ENCODE measurements at places on chromosomes 11 and 22.

DNA sequence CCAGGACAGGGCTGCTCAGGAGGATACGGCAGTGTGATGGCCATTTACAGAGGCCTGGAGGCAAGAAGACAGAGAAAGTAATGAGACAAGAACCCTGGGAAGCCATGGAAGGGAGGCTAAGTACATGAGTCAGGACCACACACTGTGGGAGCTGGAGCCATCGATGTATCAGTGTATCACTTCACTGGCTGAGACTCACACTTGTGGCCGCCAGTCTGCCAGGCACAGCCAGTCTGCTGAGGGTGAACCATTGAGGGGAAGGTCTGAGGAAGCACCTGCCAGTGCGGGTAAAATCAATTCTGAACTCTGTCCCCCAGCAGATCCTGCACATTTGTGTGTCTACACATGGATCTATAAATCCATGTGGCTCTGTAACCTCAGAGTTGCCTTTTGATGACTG, 195.6 kb downstream of the GRIK4 start:
- DNase-seq, result no peak

- no peak for DNase-seq
These were observed 11.1 kb upstream of the OSM start for GRCh38 chr22:30277547-30278344.

- DNase-seq, result no peak
These were observed 7.3 kb upstream of the GTSE1 start for GRCh38 chr22:46289244-46289891.

DNA sequence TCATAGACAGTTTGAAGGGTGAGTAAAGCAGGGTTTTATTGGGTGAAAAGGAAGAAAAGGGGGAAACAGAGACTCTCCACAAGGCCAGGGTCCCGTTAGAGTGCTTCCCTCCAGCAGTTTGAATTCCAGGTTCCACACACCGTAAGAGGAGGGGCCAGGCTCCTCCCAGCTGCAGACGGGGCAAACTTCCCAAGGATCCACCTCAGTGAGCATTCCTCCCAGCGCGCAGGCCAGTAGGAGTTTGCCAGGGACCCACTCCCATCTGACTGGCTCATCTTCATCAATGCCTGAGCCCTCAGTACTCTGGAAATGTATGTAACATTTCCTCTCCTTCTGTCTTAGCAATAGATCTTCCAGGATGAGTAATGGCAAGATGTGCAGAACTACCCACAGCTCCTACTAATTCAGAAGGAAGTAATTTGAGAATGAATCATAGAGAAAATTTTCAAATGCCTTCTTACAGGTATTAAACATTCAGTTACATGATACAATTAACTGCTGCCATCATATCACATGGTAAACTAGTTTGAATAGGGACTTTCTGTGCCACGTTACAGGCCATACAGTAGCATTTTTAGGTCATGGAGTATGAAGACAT, 34.0 kb upstream of the TRPC6 start:
- no peak for DNase-seq

- no peak for DNase-seq
These were observed at the start of gene TSPO for GRCh38 chr22:43151251-43152002. TSS of gene TSPO (plus strand) at chr22:43151559. CDS start at chr22:43159239, 7,680 bp downstream.

- DNase-seq, result peak; percentile 40
These were observed 14.4 kb downstream of the KCNJ5 start for GRCh38 chr11:128905345-128906184.

DNA sequence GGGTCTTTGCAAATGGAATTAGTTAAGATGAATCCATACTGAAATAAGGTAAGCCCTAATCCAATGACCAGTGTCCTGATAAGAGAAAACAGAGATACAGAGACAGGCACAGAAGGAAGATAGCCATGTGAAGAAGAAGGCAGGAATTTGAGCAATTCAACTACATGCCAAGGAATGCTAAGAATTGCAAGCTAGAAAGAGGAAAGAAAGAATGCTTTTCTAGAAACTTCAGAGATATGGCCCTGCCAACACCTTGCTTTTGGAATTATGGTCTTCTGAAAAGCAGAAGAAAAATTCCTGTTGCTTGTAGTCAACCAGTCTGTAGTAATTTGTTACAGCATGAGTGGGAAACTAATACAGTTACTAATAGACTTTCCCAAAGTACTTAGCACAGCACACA, 111.3 kb downstream of the SLC17A6 start:
- DNase-seq, result no peak

GRCh38 chr11:87295237-87295636, 257.5 kb downstream of the TMEM135 start:
- no peak for DNase-seq

GRCh38 chr11:71125150-71125549, 127.2 kb downstream of the SHANK2 start:
- DNase-seq, result no peak

DNA sequence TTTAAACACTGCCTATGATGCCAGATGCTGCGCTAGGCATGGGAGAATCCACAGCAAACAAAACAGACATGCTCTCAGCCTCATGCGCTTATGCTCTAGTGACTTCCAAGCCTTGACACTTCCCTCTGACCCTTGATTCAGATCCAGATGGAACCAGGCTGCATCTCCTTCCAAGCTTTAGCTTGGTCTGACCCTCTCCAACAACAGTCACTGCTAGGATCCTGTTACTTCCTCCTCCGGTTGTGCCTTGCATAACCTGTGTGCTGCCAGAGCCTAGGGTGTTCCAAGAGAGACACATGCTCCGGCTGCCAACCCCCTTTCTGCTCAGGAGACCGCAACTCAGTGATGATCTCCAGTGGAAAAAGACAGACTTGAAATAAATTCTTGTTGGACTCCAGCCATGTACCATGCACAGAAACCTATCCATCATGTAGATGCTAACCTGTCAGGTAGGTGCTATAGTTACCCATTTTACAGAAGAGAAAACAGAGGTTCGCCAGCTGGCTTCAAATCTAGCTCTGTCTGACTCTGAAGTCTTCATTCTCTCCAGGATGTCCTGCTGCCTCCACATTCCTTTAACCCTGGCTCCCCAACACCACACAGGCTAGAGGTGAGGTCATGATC, 136.3 kb upstream of the TEAD1 start:
- DNase-seq, result no peak

DNA sequence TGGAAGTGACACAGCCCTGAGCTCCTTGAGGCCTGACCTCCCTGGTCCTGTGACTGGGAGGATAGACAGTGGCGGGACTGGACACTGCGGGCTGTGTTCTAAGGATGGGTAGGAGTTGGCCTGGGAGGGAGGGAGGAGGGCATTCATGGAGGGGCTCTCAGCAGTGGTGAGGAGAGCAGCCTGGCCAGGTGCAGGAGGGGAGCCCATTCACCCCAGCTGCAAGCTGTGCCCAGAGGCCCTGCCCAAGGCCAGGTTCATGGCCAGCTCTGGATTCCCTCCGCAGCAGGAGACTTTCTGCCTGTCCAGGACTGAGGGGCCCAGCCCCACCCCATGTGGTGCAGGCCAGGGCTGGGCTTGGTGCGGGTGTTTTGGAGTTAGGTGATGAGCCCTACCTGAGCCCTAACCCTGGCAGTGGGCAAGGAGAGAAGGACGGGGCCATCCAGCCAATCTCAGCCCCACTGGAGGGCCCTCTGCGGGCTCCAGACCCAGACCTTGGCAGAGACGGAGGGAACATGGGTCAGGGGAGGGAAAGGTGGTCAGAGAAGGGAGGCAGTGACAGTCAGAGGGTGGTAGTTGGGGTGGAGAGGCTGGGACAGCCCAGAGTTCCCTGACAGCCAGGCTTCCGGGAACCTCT, 26.8 kb downstream of the CACNA1I start:
- DNase-seq, result no peak

DNA sequence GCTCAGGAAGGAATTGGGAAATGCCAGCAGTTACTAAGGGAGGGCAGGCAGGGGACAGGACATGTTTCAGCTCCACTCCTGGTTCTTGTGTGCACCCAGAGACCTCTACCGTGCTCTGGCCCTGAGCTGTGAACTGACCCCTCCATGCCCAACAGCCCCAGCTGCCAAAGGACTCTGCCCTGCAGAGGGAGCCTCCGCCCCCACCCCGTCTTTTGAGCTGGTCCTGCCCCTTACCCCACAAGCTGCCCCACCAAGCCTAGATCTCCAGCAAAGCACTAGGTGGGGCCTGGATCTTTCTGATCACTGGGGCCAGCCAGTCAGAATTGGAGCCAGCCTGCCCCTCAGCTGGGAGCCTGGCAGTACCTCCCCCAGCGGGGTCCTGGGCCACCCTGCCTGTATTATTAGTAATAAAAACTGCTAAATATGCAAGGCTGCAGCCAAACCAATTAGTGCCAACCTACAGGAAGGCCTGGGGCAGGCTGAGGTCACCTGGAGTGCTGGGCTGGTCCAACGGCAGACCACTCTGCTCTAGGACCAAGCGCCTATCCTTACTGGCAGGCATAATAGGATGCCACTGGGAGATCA, 23.9 kb upstream of the DRICH1 start:
- DNase-seq, result no peak

DNA sequence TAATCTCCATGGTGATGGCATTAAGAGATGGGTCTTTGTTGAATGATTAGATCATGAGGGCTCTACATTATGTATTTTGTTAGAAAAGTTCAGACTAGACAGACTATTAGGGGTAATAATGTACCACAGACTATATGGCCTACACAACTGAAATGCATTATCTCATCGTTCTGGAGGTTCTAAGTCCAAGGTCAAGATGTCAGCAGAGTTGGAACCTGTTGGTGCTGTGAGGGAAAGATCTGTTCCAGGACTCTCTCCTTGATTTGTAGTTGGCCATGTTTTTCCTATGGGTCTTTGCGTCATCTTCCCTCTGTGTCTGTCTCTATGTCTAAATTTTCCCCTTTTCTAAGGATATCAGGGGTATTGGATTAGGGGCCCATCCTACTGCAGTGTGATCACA, 8.4 kb upstream of the GLYATL1 start:
- DNase-seq, result no peak

GRCh38 chr11:6040874-6041273, 10.3 kb upstream of the OR56A1 start:
- DNase-seq, result no peak

- no peak for DNase-seq
These were observed 9.9 kb upstream of the PARVB start for GRCh38 chr22:44014241-44014640.

DNA sequence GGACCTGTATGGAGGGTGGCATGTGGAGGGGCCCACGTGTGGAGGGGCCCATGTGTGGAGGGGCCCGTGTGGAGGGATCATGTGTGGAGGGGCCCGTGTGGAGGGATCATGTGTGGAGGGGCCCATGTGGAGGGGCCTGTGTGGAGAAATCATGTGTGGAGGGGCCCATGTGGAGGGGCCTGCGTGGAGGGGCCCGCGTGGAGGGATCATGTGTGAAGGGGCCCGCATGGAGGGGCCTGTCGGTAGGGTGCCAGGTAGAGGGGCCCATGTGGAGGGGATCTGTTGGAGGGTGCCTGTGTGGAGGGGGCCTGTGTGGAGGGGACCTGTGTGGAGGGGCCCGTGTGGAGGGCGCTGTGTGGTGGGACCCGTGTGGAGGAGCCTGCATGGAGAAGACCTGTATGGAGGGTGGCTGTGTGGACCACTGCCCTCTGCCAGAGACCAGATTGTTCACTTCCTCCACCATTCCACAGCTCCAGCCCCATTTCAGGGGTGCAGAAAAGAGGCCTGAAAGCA, 47.0 kb downstream of the IGLL5 start:
- DNase-seq, result no peak

DNA sequence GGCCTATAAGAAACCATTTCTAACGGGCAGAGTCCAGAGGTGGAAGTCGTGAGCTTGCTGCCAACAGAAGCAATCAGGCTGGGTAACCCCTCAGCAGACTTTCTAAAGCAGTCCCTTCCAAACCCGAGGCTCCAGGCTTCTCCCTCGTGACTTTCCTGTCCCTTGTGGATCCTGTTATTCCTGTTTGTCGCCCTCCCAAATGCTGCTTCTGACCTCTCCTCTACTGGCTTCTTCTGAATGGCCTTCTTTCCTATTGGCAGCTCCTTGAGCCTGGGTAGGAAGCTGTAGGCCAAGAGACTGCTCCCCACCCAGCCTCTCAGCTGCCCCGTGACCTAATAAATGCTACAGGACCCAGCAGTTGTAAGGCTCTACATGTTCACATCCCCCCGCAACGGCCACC, 35.0 kb downstream of the MAFF start:
- DNase-seq, result no peak

- DNase-seq, result no peak
These were observed 111.8 kb downstream of the CTNND1 start for GRCh38 chr11:57873196-57873911.

- no peak for DNase-seq
These were observed 44.3 kb upstream of the CEP126 start for GRCh38 chr11:101870510-101870909.

DNA sequence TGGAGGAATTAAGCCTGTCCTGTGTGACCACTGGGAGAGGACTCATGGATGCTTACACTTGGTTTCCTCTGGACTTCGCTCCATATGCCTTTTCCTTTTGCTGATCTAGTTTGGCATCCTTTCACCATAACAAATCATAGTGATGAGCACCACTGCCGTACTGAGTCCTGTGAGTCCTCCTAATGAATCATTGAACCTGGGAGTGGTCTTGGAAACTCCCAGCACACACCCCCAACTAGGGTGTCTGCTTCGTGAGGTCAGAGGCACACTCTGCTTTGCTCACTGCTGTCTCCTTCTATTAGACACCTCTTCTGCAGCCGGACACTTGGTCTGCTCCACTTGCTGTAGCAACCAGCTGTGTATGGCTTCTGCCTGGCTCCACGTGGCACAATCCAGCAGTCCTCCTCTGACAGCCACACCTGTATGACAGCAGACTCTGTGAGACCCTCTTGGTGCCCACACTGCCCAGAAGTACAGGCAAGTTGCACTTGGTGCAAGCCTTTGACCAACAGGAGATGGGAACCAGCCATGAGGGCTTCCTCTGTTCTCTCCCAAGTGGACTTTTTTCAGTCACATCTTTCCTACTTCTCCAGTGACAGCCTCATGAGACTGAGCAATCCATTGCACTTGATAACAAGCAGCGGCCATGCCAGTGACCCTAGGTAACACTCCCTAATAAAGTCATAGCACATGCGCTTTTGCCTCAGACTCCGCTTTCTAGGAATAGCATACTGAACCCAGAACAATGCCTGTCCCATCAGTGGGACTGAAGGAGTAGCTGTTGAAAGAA, 65.0 kb upstream of the HMGXB4 start:
- no peak for DNase-seq

DNA sequence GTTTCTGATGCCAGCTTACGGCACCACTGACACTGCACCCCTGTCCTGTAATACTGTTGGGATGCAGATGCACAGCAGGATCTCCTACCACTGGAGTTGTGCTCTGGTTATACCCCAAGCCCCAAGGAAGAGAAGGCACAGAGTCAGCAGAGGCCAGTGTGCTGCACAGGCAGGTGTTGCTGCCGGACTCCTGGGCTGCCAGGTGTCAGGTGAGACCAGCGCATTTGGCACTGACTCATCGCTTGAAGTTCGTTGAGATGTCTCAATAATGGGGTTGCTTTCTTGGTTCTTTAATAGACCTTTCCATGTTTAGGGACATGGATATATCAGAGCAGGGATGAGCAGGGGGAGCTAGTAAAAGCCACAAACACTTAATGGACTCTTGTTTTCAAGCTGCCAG, 75.7 kb upstream of the TTC12 start:
- no peak for DNase-seq

- no peak for DNase-seq
These were observed 4.7 kb downstream of the EIF1AD start for GRCh38 chr11:65997286-65997685.

All from NCI-H1048 (cell line).